ENCODE measurements at places on chromosomes 6 and 20.

GRCh38 chr6:163398815-163399214, 15.7 kb upstream of the QKI start:
- no peak for DNase-seq

DNA sequence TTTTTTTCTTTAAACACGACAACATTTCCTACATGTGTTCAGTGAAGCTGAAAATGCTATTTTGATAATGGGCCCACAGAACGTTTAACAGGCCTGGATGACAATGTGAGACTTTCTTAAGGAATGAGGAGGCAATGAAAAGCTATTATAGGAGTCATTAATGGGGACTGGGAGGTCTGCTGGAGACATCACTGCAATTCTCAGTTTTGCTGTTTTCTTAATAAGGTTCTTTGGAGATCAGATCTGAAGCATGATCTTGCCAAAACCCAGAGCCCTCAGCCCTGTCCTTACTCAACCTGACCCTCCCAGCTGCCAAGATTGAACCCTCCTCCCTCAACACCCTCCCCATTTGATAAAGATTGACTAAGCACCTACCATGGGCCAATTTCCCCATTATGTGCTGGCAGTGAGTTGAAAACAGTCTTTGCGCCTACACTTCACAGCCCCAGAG, 353.1 kb downstream of the MAFB start:
- DNase-seq, result no peak

- DNase-seq, result no peak
Measured at GRCh38 chr6:126723541-126724170, 383.7 kb downstream of the CENPW start.

GRCh38 chr6:1296542-1296941, 15.4 kb upstream of the FOXQ1 start:
- no peak for DNase-seq

- DNase-seq, result no peak
Measured at GRCh38 chr6:136547336-136547735, 2.9 kb downstream of the MAP7 start.

- DNase-seq, result no peak
Measured at GRCh38 chr6:109939654-109940053, 38.5 kb upstream of the GPR6 start.

GRCh38 chr20:32050851-32051556, 1.0 kb upstream of the HCK start:
- no peak for DNase-seq

- no peak for DNase-seq
Measured at GRCh38 chr20:38152621-38153221, 12.3 kb downstream of the TGM2 start.

- DNase-seq, result no peak
Measured at GRCh38 chr6:21733311-21733710, 139.8 kb downstream of the SOX4 start.

- DNase-seq, result no peak
Measured at GRCh38 chr6:24980507-24981385, 45.0 kb upstream of the RIPOR2 start.

DNA sequence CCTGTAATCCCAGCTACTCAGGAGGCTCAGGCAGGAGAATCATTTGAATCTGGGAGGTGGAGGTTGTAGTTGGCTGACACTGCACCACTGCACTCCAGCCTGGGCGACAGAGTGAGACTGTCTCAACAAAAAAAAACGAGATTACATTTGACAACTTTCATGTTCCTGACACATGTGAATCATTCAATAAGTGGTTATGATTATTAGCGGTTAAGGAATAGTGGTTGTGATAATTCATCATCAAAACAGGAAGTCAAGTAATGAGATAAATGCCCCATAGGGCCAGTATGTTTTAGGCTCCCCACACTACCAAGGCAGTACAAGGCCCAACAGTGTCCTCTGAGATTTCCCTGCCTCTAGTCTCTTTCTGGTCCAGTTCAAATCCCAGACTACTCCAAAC, 2.5 kb downstream of the HDDC2 start:
- no peak for DNase-seq

DNA sequence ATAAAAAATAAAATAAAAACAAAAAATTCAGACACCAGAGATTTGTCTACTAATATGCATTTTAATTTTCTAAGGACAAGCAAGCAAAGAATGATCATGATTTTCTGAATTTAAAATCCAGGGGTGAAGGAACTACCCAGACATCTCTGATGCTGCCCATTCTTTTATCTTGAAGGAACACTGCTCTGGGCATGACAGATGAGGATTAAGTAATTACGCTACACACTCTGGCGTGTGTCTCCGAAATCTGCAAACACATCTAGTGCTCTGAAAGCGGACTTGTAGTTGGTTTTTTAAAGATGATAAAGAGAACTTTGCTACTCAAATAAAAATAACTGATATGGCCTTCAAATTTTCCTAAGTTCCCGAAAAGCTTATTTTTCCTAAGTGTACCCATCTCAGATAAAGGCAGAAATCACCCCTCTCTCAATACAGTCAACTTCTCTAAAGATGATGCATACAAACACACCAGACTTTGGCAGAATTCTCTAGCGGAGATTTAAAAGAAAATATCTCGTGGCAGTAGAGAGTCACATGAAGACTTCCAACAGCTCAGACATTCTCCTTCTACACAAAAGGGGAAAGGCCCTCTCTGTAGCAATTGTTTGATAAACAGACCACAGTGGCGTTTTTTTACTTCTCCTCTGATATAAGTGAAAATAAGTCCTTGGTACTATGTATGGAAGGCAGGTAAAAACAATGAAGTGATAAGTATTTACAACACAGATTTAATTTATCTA, 133.8 kb downstream of the BACH2 start:
- DNase-seq, result no peak

DNA sequence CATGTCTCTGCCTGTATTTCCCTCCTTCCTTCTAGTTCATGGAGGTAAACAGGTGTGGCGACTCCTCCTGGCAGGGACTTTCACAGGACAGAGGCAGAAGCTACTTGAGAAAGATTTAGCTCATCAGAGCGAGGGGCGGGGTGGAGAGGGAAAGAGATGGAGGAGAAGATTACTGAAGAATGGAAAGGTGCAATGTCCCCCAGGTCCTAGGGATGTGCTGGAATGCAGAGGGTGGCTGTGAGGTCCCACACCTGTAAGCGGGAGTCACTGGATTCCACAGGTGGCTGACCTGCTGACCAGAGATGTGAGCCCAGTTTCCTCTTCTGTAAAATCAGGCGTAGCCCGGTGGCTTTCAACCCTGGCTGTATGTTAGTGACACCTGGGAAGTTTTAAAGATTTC, 199.2 kb upstream of the SULF2 start:
- no peak for DNase-seq

GRCh38 chr6:3871515-3871914, 22.3 kb downstream of the FAM50B start:
- no peak for DNase-seq

DNA sequence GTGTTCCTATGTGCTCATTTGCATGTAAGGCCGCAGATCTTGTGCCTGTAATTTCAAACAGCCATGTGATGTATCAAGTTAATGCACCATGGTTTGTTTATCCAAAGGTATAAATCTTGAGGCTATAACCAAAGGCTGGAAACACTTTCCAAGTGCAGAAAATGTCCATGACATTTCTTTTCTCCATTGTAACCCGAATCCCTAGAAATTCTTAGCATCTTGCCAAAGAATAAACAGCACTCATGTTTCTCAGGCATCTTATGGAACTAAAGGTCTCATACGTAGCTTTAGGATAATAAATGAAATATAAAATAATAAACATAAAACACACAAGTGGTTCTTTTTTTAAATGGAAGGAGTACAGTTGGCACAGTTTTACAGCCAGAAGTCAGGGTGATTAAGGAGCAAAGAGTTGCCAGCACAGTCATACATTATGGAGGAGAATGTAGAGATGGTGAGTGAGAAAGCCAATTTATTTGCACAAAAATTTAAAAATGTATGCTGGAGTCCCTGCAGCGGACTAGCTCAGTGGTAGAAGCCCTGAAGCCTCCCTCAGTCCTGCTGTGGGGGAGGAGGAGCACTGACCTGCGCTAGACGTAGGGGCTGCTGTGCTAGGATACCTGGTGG, 18.0 kb downstream of the CDH26 start:
- DNase-seq, result no peak

GRCh38 chr6:120826253-120826652, 508.0 kb downstream of the TBC1D32 start:
- no peak for DNase-seq

DNA sequence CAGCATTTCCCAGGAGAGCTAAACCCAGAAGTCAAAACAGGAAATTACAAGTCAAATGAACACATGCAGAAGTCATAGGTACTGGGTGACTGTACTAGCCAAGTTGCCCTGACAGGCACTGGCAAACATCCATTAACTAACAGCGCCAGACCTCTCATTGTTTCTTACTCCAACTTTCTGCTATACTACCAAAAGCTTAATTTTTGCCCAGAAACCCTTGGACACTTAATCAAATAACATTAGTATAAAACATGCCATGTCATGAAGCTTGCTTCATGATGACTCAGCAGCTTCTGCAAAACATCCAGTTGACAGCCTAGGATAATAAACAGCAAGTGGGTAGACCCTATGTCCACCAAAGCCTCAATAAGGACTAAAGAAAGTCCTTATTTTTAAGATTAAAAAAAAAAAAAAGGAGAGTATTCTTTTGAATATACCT, 3.5 kb downstream of the NUP153 start:
- no peak for DNase-seq

- no peak for DNase-seq
Measured at GRCh38 chr6:73042892-73043291, 182.4 kb downstream of the KHDC1L start.

GRCh38 chr6:56073761-56074160, 173.6 kb downstream of the COL21A1 start:
- no peak for DNase-seq

DNA sequence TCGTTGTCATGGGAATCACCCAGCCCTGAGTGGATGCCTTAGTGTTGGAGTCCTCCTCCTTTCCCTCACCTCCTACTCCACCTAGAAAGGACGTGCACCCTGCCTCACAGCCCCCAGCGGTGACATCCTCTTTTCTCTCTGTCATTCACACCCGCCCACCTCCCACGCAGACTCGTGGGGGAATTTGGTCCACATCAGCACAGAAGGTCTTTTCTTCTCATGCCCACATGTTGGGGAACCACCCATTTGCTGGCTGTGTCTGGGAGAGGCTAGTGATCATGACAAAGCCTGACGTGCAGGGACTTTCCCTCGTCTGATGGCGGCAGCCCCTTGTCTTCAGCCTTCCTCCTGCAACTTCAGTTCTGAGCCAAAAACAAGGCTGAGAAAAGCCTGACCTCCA, 96.0 kb upstream of the CNKSR3 start:
- peak; percentile 25 for DNase-seq

DNA sequence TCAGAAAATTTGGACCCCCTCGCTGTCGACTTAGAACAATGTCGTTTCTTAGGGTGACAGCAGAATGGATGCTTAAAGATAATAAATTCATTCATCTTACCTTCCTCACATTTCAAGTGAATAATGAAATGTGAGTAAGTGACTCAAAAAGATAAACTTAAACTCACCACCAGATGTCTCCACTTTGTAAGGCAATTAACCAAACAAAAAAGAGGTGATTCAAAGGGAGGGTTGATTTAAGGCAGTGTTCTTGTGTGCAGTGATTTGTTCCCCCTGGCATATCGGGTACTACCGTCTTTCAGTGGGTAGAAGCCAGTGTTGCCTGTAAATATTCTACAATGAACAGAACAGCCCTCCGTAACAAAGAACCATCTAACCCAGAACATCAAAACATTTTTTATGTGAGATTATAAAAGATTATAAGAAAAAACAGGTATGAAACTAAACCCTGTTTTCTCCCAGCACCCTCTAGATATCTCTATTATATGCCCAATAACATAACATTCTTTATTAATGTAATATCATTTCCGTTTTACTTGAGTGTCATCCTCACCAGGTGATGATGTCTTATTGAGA, 589.7 kb downstream of the CBLN4 start:
- DNase-seq, result no peak

- DNase-seq, result no peak
Measured at GRCh38 chr20:46588532-46589511, 38.4 kb upstream of the OCSTAMP start.

- no peak for DNase-seq
Measured at GRCh38 chr6:112311950-112312547, 35.1 kb upstream of the RFPL4B start.

- DNase-seq, result no peak
Measured at GRCh38 chr6:162875070-162875469, 147.3 kb downstream of the PACRG start.

DNA sequence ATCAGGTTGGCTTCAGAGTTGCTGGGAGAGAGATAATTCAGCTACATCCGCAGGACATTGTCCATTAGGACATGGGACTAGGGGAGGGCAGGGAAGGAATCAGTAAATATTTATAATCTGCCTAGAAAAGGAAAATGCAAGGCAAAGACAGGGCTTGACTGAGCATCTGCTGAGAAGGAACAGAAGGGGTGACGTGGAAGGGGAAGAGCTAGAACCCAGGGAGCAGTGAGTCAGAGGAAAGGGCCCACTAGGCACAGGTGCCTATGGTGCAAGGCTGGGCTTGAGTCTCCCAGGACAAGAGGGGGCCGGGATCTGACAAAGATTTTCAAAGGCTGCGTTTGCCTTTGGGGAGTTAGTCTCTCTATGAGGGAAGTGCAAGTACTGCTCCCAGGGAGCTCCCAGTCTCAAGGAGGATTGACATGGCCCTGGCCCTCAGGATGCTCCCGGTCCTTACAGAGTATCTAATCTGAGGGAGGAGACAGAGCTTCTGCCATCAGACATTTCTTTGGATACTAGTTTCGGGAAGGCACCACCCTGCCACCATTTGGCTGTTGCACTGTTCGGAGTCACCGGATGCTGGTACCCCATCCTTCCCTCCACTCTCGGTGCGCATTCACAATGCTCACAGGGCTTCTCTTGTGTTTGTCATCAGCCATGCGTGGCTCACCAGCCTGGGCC, 21.9 kb downstream of the VEGFA start:
- no peak for DNase-seq

DNA sequence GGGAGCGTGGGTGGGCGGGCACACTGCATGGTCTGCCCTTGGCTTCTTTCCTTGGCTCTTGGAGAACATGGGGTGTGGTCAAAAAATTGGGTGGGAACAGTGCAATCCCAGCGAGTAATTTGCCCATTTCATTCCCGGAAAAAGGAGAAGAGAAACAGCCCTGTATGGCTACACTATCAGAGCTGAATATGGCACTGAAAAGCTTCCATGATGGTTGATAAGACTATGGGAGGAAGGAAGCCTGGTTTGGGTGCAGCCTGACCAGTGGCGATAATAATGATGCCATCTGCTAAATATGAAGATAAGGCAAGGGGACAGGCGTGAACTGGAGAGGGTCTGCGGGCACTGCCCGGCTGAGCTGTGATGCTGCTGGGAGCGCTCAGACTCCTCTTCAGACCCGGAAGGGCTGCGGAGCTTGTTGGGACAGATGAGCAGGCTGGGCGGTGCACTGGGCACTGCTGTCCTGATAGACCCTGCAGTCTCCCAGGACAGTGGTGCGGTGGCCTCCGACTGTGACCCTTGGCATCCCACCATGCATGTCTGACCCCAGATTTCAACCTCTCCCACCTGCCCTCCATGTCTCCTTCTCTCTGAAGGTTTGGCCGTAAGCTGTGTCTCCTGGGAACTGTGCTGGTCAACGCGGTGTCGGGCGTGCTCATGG, 10.2 kb downstream of the SLC22A1 start:
- no peak for DNase-seq

GRCh38 chr6:17167327-17167979, 65.6 kb downstream of the STMND1 start:
- no peak for DNase-seq

All from T-helper 17 cell (primary cell).